AML-193 (cell line): ENCODE measurements at places on chromosomes 4 and X.

DNA sequence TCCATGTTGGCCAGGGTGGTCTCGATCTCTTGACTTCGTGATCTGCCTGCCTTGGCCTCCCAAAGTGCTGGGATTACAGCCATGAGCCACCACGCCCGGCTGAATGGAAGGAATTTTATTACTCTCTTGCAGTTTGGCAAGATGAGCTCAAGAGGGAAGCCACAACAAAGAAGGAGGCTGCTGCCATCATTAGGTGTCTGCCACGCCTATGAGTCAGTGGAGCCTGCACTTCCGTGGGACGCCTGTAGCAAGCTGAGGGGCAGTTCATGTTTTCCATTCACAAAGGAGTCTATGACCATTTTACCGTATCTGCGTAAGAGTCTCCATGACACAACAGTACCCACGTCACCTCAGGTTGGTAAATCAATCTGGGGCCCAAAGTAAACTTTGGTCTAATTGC, 51.2 kb upstream of the CHRNA9 start:
- DNase-seq = no peak

DNA sequence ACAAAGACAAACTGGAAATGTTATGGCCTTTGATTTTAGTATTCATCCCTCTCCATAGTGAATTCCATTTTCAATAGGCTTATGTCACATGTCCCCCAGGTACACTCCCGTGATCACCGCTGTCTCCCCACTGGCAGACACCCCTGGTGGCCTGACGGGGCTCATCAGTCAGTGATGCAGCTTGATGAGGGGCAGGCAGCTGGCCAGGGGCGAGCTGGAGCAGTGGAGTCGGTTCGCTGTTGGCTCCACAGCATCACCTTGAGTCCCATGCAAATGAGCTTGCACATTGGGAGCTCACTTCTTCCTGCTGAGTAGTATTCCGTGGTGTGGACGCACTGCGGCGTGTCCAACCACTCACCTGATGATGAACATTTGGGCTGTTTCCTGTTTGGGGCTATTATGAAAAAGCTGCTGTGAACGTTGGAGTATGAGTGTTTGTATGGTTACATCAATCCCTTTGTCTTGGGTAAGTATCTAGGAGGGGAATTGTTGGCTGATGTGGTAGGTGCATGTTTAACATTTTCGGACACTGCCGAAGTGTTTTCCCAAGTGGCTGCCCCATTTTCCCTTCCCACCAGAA, 5.2 kb downstream of the TREX2 start:
- no peak for DNase-seq

DNA sequence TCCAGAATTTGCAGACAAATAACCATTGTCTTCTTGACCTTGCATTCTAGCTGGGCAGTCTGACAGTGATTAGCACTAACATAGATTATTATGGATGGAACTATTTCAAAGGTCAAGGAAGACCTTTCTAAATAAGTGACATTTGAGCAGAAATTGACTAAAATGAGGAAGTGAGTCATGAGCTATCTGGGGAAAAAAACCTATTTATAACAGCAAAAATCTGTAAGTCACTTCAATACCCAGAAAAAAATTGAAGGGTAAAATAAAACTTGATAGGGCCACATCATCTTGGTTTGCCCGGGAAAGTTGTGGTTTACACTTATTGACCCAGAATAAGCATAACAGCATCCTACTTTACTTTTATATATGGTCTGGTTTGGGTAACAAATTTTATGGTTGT, 414.6 kb upstream of the HS3ST1 start:
- no peak for DNase-seq

GRCh38 chr4:102466298-102466697, 34.9 kb upstream of the NFKB1 start:
- DNase-seq = peak; percentile 5

- DNase-seq = peak; percentile 1
Observed at GRCh38 chrX:135086197-135086854, 34.0 kb downstream of the ETDB start.

GRCh38 chrX:153812220-153812619, 17.8 kb downstream of the SSR4 start:
- no peak for DNase-seq

GRCh38 chr4:140969296-140969695, 164.0 kb downstream of the RNF150 start:
- DNase-seq = no peak

DNA sequence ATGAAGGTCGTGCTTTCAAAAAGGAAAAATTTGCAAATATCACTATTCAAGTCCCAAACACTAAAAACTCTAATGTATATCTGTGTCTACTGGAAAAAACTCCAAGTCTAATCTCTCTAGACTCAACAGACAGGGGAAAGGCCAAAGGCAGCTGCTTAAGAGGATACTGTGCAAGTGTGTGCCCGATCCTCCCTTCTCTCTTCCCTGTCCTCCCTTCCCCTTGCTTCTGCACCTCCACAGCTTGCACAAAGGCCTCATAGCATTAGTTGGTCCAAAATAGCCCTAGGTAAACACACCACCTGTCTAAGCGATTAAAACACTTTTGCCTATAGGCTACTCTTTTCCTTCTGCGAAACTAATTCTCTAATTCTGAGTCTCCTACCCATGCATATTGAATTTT, 10.6 kb downstream of the C4orf54 start:
- no peak for DNase-seq

GRCh38 chr4:102642631-102643298, 118.0 kb downstream of the MANBA start:
- DNase-seq = no peak

GRCh38 chrX:23616361-23616760, 50.9 kb upstream of the PRDX4 start:
- DNase-seq = peak; percentile 2

- no peak for DNase-seq
Observed at GRCh38 chr4:89939994-89940393, 45.3 kb downstream of the MMRN1 start.

- DNase-seq = no peak
Observed at GRCh38 chr4:189202869-189203271, 737.8 kb upstream of the FRG1 start.

DNA sequence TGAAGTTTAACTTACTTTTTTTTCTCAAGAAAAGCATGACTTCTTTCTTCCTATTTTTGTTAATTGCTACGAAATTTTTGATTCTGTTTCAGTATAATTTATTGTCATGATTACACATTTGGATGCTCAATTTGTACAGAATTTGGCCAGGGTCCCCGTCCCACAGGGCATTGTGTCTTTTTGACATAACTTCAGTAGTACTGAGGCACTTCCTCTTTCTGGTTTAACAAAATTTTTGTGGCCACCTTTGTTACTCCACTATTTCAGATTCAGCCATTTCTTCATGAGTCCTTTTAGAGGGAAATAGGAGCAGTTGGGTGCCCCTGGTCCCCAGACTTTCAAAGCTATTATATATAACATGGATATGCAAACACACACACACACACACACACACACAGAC, 1248.7 kb downstream of the PCDH7 start:
- DNase-seq = no peak

DNA sequence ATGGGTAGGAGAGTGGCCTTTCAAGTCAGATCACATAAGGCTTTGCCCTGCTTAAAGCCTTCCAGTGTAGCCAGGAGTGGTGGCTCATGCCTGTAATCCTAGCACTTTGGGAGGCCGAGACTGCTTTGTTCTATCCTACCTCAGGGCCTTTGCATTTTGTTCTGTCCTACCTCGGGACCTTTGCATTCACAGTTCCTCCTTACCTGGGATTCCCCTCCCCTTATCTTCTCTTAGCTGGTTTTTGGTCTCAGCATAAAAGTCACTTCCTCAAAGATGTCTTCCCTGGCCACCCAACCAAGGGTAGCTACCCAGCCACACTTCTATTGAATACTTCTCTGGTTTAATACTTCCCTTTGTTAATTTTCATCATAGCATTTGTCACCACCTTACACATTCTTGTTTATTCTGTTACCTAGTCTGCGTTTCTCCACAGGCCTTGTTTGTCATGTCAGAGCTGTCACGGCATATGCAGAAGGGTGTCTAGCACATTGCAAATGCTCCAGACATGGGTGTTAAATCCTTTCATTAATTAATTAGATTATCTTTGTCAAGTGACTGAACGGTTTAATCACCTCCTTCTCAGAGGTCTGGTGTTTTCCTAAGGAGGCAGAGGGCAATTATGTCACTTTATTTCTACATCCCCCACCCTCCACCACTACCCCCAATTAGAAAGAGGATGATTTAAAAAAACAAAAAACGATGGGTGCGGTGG, 11.3 kb upstream of the SETD7 start:
- no peak for DNase-seq

DNA sequence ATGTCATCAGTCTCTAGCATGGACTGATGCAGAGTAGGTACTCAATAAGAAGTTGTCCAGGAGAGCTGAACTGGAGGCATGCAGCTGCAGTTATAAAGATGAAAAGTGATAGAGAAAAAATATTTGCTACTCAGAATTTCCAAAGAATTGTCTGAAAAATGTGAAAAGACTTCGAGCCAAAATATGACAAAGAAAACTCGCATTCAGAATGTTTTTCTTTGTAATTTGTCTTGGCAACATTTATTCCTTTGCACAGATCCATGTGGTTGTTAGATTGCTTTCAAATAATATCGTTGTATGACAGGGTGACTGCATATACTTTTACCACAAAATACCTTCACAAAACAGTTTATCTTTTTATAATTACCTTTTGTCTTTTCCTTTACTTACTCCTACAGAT, 128.0 kb upstream of the SLC4A4 start:
- DNase-seq = no peak

GRCh38 chrX:69565247-69565815, 50.6 kb upstream of the EDA start:
- no peak for DNase-seq

GRCh38 chr4:163623787-163624186, 129.3 kb downstream of the TMA16 start:
- DNase-seq = no peak

- peak; percentile 32 for DNase-seq
Observed at GRCh38 chr4:150999086-150999485, 16.0 kb downstream of the LRBA start.

DNA sequence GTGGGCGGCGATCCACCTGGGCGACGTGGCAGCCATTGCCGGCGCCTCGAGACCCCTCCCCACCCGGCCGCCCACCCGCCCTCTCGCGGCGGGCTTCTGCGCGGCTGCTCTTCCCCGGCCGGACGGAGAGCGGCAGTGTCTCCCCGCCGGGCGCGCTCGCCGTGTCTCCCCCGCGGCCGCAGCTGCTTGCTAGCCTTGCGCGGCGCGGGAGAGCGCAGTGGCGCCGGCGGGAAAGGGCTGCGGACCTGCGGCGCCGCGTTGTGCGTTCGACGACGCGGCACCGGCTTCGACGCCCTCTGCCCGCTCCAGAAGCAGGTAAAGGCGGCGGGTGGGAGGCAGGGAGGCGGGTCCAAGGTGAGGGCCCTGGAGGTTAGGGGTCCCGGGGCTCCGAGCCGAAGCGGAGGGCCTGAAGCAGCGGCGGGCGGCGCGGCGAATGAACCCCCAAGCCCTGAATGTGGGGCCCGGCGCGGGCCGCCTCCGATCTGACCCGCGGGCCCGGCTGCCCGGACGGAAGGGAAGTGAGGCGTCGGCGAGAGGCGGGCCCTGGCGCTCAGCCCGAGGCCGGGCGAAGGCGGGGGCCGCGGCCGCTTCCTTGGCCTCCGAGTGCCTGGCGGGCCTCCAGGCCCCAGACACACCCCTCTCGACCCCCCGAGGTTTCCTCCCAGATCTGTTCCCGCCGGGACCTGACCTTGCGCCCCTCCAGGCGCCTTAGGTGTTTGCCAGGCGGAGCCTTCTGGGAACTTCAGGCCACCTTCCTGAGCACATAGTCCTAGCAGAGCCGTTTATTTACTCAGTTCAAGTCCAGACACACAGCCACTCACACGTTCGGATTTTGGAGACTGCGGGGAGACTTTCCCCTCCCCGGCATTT, at the start of gene N4BP2:
Gene N4BP2, plus strand, starts transcription at position 135 of the 870 bp plus-strand sequence. CDS start 40,491 bp downstream, outside the sequence.
- DNase-seq = peak; percentile 56

- DNase-seq = no peak
Observed at GRCh38 chrX:152601848-152602616, 35.7 kb upstream of the GABRQ start.

DNA sequence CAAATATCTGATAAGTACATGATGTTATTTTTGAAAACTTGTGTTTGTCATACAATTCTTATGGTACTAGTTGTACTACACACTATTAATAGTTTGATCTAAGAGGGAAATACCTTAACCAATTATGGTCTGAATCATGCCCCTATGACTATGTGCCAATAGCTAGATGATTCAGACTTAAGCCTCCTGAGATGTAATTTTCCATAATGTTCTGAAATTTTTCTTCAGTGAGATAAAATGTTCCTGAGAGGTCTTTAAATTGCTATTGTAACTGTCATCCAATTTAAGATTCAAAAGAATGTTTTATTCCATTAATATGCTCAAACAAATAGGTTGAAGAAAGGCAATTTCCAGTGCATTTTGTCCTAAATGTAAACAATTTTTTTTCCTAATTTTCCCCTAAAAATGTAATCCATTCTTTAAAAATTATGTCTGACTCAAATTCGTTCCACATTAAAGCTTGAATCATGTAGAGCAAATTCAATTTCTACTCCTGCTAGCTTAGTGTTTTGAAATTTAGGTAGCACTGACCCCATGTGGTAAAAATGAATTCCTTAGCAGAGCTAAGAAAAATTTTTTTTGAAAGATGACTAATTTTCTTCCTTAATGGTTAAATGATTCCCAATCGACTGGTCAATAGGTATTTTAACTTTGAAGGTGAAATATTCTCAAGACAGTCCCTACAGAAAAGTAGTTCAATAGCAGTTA, 49.1 kb downstream of the APOOL start:
- DNase-seq = no peak

GRCh38 chr4:57219431-57219830, 109.2 kb upstream of the IGFBP7 start:
- DNase-seq = no peak

GRCh38 chr4:106287353-106287969, 28.5 kb downstream of the TBCK start:
- DNase-seq = peak; percentile 56

DNA sequence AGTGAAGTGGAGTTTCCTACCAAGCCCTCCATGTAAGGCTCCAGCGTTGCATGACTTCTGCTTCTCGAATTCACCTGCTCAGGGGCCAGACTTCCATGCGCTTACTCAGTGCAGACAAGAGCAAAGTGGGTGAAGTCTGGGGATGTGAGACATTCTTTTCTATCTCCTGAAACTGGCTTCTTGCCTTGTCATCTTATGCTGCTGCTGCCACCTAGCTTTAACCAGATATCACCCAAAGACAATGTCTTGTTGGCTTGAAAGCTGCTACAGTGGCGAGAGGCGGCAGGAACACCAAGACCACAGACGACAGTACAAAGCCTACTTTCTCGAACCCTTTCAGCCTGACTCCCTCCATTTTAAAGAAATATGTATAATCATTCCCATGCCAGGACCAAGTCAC, 103.6 kb upstream of the ADGRG2 start:
- no peak for DNase-seq

DNA sequence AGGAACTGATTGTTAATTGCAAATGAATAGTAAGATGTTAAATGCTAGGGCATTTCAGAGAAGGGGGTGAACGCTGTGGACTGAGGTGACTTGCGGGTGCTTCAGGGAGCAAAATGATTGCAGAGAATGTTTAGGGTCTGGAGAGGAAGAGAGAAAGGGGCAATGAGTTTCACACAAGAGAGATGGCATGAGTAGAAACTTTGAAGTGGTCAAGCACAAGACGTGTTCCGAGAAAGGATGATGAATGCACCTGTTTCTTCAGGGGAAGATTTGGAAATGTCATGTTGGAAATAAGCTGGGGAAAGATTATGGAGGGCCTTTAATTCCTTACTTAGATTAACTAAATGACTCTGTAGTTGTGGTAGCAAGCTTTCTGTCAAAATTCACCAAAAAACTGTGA, 43.4 kb downstream of the DTHD1 start:
- DNase-seq = no peak

GRCh38 chrX:24110069-24110468, 39.5 kb upstream of the ZFX start:
- no peak for DNase-seq

GRCh38 chr4:129109965-129110824, 14.2 kb downstream of the C4orf33 start:
- DNase-seq = no peak
